ENCODE measurements at places on chromosomes 13 and 19.

- DNase-seq: no peak
These were observed 61.9 kb downstream of the FLT1 start for GRCh38 chr13:28432816-28433560.

GRCh38 chr13:50366488-50367174, 351.4 kb downstream of the KCNRG start:
- DNase-seq: no peak

DNA sequence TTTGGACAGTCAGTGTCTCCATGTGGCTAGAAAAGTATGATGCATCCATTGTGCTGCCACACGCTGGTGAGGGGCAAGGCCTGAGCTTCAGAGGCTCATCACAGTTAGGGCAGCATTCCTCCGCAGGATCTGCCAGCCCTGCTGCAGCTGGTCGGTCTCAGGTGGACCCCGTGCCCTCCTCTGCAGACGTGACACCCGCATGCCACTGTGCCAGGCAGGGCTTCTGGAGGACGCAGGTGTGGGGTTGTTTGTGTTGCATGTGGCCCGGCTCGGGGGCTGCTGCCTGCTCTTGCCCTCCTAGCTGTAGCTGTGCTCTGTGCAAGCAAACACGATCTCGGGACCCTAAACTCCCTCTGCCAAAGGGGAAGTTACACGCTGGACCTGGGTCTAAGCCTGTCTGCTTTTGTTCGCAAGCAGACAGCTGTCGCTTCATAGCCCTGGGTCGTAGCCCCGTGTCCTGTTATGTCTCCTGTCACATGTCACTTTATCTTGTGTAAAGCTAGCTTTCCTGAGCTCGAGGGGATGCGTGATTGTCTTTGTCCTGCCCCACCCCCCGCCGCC, 45.3 kb downstream of the SLC7A9 start:
- no peak for DNase-seq

GRCh38 chr19:16366433-16367260, 42.0 kb downstream of the KLF2 start:
- DNase-seq: no peak

DNA sequence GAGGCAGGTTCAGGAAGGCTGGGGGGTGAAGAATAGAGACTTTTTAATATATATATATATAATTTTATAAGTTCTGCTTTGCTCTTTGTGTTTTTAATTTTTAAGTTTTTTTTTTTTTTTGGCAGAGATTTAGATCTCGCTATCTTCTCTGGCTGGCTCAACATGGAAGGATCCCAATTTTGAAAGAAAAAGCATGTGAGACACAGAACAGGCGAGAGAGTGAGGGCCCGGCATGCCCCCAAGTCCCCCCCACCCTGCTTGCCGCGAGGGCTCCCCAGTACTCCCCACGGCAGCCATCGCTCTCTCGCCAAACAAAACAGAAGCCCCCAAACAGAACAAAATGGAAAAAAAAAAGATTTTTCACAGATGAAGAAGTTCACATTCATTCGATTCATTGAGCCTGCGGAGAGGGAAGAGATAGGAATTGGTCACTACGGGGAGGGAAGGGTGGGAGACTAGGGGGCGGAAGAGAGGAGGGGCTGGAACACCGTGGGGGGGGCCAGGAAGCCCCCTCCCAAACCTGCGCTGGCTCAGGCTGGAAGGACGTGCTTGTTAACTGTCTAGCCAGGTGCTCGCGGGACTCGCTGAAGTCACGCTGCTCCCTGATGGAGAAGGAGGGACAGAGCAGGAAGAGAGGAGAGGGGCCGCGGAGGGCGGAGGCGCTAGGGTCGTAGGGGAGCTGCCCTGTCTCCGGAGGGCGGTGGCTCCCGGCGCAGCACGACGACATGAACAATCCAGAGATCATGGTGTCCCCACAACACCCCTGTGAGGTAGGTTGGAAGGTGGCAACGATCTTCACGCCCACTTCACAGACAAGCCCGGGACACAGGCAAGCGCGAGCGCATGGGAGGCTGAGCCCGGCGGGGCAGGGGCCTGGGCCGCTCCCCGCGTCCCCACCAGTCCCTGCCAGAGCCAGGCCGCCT, 10.6 kb downstream of the KHSRP start:
- DNase-seq: no peak

DNA sequence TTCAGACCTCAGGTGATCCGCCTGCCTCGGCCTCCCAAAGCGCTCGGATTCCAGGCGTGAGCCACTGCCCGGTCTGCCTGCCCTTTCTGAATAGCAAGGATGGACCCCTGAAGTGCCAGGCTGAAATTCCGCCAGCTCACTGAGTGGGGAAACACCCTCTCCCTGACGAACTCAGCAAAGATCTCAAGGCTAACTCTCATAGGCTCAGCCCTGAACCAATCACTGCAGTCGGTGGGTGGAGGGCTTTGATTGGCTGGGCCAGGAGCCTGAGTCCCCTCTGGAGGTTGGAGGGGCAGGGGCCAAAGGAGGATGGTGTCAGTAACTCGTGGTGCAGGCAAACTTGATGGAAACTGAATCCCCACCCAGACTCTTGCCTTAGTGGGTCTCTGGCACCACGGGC, 11.2 kb upstream of the COMP start:
- DNase-seq: peak; percentile 18

DNA sequence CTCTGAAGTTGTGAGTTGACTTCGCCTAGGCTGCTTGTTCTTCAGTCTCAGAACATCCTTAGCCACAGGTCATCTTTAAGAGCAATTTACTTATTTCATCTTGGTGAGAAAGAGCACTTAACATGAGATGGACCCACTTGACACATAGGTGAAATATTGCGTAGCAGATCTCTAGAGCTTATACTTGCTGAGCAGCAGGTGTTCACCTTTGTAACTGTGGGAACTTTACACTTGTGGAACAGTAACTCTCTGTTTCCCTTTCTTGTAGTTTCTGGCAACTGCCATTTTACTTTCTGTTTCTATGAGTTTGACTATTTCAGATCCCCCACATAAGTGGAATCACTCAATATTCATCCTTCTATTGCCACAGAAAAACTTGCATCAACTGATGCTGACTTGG, 95.7 kb downstream of the SLC10A2 start:
- no peak for DNase-seq
